ENCODE measurements at places on chromosomes 2 and 18.

GRCh38 chr2:39156107-39156506, 35.3 kb upstream of the SOS1 start:
- DNase-seq = no peak

DNA sequence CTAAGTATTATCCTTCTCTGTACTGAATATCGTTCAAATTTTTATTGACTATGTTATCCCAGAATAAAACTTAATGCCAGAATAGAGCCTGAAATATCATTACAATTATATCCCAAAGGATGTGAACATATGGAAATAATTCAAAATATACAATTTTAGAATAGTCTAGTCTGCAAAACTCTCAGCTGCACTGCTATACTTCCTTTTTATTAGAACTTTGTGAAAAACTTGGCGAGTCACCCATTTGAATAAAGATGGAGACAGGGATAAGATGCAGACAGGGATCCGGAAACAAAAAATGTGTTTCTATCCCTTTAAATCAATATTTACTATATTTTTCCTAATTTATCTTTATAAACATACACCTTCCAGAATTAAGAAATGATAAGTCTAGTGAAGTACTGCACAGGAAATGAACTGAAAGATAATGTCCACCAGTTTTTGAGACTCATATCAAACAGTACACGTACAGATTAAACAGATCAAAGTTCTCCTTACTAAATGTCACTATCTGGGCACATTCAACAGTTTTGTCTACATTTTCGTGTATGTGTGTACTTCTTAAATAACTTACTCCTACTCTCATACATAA, 107.8 kb downstream of the MEP1B start:
- DNase-seq = no peak

- no peak for DNase-seq
These were observed 50.2 kb upstream of the DTNA start for GRCh38 chr18:34659579-34660517.

DNA sequence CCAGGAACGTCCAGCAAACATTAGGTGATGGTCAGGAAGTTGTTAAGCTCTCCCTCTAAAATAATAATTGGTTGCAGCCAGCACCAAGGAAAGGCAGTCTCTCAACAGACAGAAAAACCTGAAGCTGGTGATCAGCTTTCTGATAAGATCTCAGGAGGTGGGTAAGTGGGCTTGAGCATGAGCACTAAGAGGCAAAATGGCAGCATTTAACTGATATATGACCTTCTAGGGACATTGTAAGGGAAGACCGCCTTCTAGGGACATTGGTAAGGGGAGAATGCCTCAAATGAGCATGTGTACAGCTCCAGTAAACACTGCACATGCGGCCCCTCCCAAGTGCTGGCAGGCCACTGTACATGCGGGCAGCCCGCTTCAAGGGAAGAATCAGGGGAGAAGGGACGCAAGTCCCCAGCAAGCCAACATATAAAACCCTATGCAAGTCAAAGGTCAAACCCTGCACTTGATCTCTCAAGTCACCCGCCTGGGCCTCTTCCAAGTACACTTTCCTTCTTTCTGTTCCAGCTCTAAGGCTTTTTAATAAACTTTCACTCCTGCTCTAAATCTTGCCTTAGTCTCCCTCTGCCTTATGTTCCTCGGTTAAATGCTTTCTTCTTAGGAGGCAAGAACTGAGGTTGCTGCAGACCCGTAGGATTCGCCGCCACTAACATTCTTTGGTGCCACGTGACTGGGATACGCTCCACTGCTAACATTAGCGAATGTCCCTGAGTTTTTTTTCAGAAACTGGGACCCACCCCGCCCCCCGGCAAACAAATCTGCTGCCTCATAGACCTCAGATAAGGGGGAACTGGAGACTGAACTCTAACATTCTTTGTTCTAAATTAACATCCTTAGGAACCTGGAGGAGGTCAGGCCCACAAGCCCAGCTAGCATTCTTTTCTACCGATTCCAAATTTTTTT, 463.8 kb downstream of the LPIN1 start:
- DNase-seq = no peak

- no peak for DNase-seq
These were observed 234.0 kb downstream of the KLHL29 start for GRCh38 chr2:23618794-23619530.

DNA sequence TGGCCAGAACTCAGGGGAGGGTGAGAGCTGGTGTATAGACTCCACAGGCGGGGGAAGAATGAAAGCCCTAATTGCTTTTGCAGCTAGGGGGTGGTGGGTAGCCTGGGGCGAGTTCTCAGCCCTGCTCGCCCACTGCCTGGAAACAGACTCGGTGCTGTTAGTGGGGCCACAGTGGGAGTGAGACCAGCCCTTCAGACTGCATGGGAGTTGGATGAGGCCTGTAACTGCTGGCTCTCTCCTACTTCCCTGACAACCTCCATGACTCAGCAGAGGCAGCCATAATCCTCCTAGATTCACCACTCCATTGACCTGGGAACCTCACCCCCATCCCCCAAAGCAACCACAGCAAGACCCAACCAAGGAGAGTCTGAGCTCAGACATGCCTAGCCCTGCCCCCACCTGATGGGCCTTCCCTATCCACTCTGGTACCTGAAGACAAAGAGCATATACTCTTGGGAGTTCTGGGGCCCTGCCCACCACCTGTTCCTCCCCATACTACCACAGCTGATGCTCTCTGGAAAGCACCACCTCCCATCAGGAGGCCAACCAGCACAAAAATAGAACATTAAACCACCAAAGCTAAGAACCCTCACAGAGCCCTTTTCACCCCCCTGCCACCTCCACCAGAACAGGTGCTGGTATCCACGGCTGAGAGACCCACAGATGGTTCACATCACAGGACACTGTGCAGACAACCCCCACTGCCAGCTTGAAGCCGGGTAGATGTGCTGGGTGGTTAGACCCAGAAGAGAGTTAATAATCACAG, 226.3 kb downstream of the EIPR1 start:
- DNase-seq = no peak

DNA sequence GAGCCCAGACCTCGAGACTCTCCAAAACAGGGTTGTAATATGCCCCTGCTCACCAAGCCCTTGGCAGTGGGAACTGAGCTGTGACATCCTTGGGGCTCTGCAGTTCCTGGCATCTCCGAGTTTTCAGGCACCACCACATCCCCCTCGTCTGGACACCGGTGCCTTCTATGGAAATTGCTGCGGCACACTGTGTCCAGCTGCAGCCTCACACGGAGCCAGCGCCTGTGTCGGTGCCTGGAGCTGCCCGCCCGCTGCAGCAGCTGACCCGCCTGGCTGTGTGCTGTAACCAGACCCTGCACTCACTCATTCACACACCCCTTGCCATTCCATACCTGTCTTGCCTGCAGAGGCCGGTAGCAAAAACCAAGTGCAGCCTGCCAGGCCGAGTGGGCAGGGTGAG, 11.8 kb downstream of the IWS1 start:
- DNase-seq = no peak

DNA sequence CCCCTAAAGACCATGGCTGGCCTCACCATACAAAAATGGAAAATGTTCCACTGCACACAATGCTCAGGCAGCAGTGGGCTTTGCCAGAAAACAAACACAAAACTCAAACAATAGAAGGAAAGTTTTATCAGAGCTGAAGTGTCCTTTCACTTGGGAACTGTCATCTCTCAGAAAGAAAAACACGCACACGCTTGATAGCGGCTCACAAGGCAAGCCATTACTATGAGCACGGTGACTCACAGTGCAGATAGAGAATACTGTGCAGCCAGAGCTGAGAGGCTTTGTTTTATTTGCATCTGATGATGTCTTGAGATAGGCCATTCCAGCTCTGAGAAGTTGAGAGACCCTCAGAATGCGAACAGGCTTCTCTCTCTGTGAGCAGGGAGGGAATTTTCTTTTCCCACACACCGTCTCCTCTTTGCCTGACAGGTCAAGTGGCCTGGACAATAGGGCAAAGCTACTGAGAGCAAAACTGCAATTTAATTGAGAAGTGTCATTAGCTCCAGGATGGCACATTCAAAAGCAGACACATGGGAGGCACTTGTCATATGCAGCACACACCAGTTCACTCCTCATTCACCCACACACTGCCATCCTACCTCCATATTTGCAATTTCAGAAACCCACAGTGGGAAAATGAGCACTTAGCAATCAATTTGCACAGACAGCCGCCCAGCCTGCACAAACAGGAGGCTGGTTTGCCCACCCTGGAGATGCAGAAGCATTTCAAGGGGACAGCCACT, 236.6 kb downstream of the SS18 start:
- no peak for DNase-seq

DNA sequence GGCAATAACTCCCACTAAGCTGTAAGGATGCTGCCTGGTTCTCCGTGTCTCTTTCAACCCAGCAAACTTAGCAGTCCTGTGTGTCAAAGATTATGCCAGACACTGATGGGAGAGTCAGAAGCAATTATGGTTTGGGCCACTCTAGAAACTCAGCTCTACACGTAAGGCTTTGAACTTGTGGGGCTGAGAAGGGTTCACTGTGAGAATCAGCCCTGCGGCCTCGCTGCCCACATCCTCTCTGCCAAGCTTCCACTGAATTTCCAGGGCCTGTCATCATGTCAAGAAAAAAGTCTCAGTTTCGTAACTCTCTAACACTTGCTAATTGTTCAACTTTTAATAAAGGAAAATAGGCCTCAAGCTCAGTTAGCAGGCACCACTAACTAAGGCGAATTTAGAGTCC, 308.8 kb upstream of the LYPD1 start:
- no peak for DNase-seq

- no peak for DNase-seq
These were observed 68.2 kb upstream of the CAB39 start for GRCh38 chr2:230644356-230644935.

GRCh38 chr18:44838971-44839666, 158.4 kb downstream of the SETBP1 start:
- DNase-seq = peak; percentile 75

DNA sequence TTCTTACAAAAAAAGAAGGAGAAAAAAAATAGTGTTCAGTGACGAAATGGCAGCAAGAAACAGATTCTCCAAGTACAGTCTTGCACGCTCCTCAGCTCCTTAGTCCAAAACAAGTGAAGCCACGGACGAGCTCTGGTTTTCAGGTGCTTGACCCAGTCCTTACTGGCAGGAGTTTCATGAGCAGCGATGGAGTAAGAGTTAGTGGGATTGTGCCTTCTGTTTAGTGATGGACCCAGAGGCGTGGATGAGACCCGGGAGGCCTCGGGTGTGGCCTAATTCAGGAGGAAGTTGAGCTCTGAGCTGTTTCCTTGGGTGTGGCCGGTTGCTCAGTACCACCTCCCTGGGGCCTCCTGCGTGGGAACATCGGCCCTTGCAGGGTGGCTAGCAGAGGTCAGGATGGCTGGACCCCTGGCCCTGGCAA, 52.0 kb downstream of the KIF5C start:
- DNase-seq = peak; percentile 44

DNA sequence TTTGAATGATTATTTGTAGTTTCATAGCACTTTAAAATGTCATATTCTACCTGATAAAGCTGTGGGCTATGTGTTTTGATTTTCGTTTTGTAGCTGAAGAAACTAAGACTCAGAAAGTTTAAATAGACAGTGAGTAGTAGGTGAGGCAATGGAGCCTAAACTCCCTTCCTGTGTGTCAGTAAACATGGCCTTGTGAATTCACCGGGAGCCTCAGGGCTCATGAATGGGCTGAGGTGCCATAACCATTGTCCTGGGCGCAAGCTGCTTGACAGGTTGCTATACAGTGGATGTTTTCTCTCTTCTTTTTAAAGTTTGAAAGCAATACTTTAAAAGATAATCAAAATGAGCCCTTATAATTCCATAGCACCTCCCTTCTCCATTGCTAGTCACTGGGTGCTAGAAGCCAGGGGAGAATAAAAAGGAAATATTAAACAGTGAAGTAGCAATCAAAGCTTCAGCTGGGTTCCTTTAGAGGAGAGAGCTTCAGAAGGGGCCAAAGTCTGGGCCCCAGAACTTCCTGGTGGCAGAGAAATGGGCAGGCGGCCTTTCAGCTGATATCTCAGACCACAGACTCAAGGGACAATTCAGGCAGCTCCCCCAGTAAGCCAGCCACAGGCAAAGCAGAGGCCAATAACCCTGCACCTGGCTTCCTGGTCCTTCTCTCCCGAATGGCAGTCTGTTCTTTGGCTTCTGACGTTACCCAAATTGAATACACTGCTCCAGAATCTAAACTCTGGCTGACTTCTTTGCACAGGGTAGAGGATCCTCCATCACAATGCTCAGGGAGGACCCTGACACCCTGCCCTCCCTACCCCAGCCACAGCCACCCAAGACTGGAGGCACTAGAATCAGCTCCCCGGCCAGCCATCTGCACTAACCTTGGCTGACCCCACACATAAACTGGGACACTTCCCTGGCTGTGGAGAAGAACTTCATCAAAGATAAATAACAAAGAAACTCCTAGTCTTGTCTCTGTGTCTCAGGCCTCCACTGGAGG, 51.8 kb upstream of the NPAS2 start:
- DNase-seq = no peak

DNA sequence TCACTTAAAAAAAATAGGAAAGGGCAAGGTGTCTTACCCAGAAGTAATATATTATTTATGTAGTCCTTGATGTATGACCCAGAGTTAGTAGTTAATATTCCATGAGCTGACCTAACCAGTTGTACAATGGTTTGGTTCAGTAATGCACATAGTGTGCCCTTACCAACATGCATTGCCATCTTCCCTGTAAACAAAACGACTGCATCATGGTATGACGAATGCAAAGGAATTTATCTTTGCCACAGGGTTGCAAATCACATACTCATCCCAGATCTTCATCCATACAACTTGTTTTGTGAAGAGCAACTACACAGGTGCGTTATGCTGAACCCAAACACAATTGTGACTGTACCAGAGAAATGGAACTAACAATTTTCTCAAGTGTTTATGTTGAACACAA, 68.9 kb upstream of the ZSWIM2 start:
- no peak for DNase-seq

- DNase-seq = no peak
These were observed 240.1 kb upstream of the HDAC4 start for GRCh38 chr2:239640676-239641578.

- DNase-seq = no peak
These were observed 1071.4 kb upstream of the FAM98A start for GRCh38 chr2:34670482-34670881.

DNA sequence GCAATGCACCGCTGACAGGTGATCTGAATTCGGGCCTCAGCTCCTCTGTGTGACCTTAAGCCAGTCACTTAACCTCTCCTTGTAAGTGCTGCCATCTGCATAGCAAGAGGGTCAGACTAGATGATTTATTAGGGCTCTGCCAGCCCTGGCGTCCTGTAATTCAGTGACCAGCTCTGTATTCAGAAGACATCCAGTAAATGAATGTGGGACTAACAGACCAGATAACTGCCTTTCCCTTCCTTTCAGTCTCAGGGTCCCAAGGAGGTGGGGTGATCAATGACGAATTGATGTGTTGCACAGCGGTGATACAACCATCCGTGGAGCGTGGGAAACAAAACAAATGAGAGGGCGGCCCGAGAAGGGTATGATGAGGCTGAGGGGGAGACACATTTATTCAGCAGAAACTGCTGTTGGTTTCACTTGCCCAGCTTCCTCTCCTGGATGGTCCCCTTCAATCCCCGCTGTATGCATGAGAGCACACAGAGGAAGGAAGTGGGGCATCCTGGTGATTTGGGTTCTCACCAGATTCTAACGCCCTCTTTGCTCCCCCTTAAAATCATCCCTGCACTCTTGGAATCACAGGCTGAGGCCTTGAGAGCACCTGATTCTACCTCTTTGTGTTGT, 92.8 kb downstream of the VIT start:
- no peak for DNase-seq
